ENCODE measurements at places on chromosomes 12 and 14.
A peak's percentile ranks its signal among the peaks of the same experiment; 100 is the strongest.

- DNase-seq: no peak
These were observed 23.3 kb downstream of the STXBP6 start for GRCh38 chr14:25026476-25027137.

- DNase-seq: no peak
These were observed 382.5 kb upstream of the TMTC1 start for GRCh38 chr12:30166006-30166795.

- no peak for DNase-seq
These were observed 262.4 kb downstream of the TTC6 start for GRCh38 chr14:37857774-37858266.

- no peak for DNase-seq
These were observed 413.2 kb downstream of the DPF3 start for GRCh38 chr14:72480464-72481243.

GRCh38 chr12:124174451-124175348 is 120.2 kb upstream of the RFLNA start:
- DNase-seq: no peak

- no peak for DNase-seq
These were observed 867 bp upstream of the TDG start for GRCh38 chr12:103964805-103965204.

GRCh38 chr14:87457720-87458119 is 535.3 kb downstream of the GALC start:
- DNase-seq: no peak

GRCh38 chr12:83141460-83141994 is 454.8 kb downstream of the TMTC2 start:
- no peak for DNase-seq

DNA sequence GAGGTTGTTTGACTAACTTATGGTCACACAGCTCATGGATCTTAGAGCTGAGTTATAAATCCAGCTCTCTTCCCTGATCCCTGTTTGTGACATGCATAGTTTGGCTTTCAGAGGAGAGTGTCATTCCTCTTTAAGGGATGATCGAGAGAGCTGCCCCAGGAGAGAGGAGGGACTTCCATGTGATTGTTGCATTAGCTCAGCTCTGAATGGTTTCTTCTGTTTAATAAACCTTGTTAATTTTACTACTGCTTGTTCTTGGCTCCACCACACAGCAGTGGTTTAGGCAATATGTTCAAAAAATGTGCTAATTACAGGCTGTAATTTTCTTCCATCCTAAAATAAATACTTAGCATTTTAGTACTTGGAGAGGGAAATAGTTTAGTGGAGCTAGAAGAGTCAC is 152.5 kb downstream of the C12orf75 start:
- no peak for DNase-seq

DNA sequence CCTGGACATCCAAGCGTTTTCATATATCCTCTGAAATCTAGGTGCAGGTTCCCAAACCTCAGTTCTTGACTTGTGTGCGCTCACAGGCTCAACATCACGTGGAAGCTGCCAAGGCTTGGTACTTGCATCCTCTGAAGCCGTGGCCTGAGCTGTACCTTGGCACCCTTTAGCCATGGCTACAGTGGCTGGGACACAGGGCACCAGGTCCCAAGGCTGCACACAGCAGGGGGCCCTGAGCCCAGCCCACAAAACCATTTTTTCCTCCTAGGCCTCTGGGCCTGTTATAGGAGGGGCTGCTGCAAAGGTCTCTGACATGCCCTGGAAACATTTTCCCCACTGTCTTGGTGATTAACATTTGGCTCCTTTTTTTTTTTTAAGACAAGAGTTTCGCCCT is 11.6 kb upstream of the FAM177A1 start:
- DNase-seq: no peak

DNA sequence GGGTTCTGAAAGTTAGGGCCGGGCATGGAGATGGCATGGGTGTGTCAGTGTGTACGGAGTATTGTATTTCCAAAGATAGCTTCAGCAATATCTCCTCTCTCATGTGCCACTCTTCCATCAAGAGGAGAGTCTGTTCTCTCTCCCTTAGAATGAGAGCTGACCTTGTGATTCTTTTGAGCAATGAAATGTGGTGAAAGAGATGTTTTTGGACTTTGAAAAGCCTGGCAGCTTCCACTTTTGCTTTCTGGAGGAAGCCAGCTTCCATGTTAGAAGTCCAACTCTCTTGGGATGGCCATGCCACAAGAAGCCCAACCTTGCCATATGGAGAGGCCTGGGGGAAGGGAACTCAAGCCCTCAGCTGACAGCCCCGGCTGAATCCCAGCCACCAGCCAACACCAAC is 72.4 kb upstream of the GZMB start:
- no peak for DNase-seq

- no peak for DNase-seq
These were observed 9.9 kb downstream of the BCL7A start for GRCh38 chr12:122031342-122032216.

DNA sequence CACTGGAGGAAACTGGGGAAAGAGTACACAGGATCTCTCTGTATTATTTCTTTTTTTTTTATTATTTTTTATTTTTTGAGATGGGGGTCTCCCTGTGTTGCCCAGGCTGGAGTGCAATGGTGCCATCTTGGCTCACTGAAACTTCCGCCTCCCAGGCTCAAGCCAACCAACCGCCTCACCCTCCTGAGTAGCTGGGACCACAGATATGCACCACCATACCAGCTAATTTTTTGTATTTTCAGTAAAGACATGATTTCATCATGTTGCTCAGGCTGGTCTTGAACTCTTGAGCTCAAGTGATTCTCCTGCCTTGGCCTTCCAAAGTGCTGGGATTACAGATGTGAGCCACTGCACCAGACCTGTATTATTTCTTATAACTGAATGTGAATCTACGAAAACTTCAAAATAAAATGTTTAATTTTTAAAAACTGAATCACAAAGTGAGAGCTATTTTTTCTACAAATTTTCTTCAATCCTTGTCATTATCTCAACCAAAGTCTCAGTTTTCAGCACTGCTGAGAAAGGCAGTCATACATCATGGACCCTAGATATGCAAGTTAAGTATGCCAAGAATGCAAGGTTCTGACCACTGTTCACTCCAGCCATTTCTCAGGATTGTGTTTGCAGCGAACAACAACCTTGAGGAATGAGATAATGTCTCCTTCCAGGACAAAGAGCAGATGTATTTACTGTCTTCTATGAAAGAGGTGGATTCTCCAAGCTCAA is 2.4 kb downstream of the EAPP start:
- no peak for DNase-seq

DNA sequence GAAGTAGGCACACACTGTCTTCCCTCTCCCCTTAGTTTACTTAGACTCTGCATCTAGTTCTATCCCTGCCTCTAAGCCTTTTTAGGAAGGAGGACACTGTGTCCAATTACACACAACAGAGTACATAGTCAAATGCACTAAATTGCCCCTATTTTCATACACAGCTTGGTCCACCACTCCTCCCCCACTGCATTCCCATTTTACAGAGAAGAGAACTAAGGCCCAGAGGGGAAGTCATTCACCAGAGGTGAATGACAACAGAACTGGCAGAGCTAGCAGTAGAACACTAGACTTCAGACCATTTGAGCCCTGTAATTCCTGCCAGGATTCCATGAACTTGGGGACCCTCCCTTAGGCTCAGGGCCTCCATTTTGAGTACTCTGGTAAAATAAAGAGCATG is 1.1 kb upstream of the JPH4 start:
- DNase-seq: no peak

GRCh38 chr12:89856431-89856830 is 147.8 kb upstream of the ATP2B1 start:
- DNase-seq: no peak

DNA sequence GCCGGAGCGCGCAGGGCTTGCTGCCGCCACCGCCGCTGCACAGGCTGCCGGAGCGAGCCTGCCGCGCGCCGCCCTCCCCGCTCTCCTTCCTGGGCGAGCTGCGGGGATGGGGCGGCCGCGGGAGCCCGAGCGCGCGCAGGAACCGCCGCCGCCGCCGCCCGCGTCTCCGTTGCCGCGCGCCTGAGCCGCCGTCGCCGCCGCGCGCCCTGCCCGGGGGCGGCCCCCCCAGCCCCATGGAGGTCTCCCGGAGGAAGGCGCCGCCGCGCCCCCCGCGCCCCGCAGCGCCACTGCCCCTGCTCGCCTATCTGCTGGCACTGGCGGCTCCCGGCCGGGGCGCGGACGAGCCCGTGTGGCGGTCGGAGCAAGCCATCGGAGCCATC is 352 bp downstream of the PLXNC1 start:
- no peak for DNase-seq

- no peak for DNase-seq
These were observed 717 bp downstream of the VASH1 start for GRCh38 chr14:76761960-76762410.

GRCh38 chr14:23537351-23538049 is 14.1 kb downstream of the ZFHX2 start:
- DNase-seq: no peak

- no peak for DNase-seq
These were observed 1.2 kb downstream of the DYRK2 start for GRCh38 chr12:67649570-67650387.

GRCh38 chr14:40393143-40393542 is 960.9 kb upstream of the FBXO33 start:
- DNase-seq: no peak

GRCh38 chr14:69208666-69209065 is 17.4 kb downstream of the EXD2 start:
- DNase-seq: no peak

DNA sequence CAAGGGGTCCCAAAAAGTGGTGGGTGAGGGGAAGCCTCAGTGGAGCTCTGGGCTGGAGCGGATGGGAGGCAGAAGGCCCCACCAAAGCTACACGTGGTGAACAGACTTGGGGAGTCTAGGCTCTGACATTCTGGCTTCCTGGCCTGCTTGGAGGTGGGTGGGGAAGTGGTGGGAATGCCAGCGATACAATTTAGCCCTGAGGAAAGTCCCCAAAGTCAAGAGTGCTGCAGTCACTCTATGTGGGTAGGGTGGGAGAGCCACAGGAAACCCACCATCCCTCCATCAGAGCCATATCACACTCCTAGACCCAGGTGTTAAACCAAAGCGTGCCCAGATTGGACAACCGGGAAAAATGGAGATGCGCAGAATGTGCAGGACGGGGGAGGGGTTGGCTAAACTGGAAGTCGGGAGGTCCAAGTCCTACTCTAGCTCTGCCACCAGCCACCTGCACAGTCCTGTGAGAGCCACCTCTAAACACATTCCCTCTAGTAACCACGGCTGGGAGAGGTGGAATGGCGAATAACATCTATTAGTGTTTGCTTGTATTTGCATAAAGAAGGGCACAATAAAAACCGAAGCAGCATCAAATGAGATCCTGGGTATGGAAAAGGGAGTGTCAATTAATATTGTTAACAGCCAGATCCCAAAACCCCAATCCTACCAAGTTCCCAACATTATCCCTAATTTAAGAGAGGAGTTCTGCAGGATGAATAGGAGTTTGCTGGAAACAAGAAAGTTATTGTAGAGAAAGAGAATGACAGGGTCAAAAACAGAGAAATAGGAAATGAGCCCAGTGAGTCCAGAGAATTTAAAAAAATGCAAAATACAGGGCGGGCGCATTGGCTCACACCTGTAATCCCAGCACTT is 14.0 kb upstream of the CD9 start:
- DNase-seq: no peak

DNA sequence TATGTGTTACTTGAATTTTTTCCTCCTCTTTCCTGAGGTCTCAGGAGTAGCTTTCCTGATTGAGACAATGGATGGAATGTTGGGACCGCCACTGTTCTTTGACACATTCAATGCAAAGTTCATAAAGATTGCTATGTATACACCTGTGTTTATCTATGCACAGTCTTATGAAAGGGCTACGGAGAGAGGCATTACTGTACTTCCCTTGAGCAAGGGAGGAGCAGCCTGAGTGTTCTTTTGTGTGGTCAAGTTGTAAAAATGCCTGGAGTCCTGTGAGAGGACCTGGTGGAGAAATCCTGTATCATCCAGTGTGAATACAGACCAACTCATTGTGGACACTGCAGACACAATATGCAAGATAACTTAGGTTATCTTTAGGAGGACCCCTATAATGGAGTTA is 1.2 kb downstream of the SRGAP1 start:
- DNase-seq: no peak

DNA sequence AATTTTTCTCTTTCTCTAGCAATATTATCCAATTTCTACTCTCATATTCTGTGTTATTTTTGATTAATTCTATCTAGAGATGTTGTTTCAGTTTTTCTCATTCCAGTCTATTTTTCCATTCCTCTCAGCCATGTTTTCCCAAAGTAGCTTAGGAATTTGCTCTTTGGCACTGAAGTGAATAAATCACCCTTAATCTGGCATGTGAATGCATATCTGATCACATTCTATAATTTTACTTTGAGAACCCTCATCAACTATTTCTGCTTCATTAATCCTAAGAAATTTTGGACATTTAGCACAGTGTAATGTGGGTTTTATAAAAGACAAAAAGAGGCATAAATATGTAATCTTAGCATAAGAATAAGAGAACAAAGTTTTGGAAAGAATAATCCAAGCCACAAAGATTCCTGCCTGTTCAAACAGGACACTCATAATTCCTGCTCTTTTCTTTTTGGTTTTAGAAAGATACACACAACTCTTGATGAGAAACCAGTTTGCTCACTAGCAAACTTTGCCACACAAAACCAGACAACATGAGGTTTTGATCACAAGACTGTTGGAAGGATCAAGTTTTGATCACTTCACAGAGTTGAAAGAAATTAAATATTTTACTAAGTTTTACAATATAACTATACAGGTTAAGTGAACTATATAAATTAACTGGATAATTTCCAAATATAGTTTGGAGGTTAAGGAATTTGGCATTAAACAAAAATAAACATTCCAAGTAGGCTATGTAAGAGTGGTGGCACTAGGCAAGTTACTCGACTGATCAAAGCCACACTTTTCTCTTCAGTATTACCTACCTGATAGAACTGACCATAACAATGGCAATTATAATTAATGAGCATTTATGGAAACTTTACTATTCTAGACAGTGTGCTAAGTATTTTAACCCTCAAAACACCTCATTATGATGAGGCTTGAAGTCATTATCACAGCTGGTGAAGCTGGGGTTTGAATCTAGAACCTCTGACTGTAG is 226.6 kb upstream of the TMTC1 start:
- DNase-seq: no peak

- DNase-seq: peak; percentile 12
These were observed 46.8 kb downstream of the TMEM117 start for GRCh38 chr12:43882578-43883178.

DNA sequence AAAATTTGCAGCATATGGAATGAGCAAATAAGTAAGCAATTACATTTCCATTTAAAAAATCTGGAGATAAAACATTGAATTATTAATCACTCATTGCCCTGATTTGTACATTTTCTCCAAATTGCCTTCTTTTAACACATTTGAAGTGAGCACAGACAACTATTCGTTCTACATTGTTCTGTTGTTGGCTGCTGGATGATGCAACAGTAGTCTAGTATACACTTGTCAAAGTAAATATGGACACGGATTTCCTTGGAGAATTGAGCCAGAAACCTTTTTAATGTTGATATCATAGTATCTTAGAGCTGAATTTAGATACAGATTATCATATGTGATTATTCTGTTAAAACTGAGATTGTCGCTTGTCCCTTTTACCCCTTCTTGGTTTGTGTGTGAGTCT is 188.2 kb downstream of the FUT8 start:
- DNase-seq: no peak

GRCh38 chr14:22557846-22558220 is 31.2 kb downstream of the DAD1 start:
- no peak for DNase-seq

Measured in GF-D8 (cell line).